ENCODE measurements at places on chromosomes 2 and 18. TPM values are rescaled to one million over a fixed set of nuclear protein-coding genes. Genes with fewer than 3 reads are reported as not detected.

TWIST2 gene
- not detected for total RNA-seq

GRCh38 chr18:10401521-10401920 lies 52.9 kb upstream of the APCDD1 start:
- DNase-seq, result no peak

CPO gene
- not detected for total RNA-seq

PIKFYVE gene
- 13.5 TPM for total RNA-seq

GRCh38 chr2:190762566-190762965 lies 113.7 kb downstream of the NAB1 start:
- no peak for DNase-seq

All from activated naive CD8-positive, alpha-beta T cell treated with anti-CD3 and anti-CD28 coated beads for 36 hours (primary cell).